Right lobe of liver (tissue), 6 donors: ENCODE measurements at places on chromosomes 12 and 14. TPM values are rescaled to one million over a fixed set of nuclear protein-coding genes. Genes with fewer than 3 reads are reported as not detected.

- no peaks in the 10 kb centered on the region for H3K36me3 ChIP-seq
- no peak for DNase-seq
- no peak overlapping the region for H3K27ac ChIP-seq
- H3K4me1 ChIP-seq: no peaks in the 10 kb centered on the region
- no peak overlapping the region for H3K4me3 ChIP-seq
- H3K27me3 ChIP-seq: no peaks in the 10 kb centered on the region
These were observed 134.2 kb downstream of the SYNE2 start for GRCh38 chr14:63986789-63987533.

- H3K27ac ChIP-seq: no peak overlapping the region
- no peaks in the 10 kb centered on the region for H3K4me1 ChIP-seq
- no peak for DNase-seq
- H3K27me3 ChIP-seq: no peaks in the 10 kb centered on the region
- H3K4me3 ChIP-seq: no peak overlapping the region
These were observed 21.1 kb downstream of the TMBIM6 start for GRCh38 chr12:49762468-49762847.

DNA sequence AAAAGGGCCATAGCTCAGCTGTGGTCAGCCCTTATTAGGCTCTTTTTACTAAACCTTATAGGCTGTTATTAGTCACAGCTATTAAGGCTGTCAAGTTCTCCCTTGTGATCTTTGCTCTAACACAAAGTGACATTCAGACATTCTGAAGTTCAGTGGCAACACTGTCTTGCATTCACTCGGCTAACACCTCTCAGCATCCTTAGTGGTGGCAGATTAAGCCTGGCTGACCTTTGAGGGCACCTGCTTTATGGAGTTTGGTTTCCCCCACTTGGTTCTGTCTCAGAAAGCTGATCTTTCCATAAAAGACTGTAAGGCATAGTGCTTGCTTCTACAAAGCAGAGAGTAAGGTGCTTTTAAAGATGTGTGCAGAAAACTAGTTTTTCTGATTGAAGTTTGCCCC lies 677.4 kb upstream of the TMEM132C start:
- H3K4me3 ChIP-seq: no peak overlapping the region
- no peaks in the 10 kb centered on the region for H3K36me3 ChIP-seq
- H3K27ac ChIP-seq: no peak overlapping the region
- no peak for DNase-seq
- H3K4me1 ChIP-seq: no peaks in the 10 kb centered on the region

DNA sequence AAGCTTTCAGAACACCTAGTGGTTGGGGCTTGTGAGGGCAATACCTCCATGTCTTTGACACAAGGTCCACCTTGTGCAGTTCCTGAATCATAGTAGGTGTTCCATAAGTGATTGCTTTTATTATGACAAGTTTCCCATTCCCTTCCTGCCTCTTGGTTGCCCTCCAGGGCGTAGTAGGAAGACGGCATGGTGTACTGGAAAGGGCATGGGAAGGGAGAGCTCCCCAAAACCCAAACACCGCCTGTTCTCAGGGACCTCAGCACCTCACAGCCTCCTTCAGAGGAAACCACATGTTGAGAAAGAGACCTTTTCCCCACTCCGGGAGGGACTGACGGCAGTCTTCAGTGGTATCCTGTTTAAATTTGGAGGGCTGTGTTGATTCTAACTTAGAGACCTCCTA lies 21.1 kb downstream of the EVL start:
- H3K4me1 ChIP-seq: no peaks in the 10 kb centered on the region
- H3K27ac ChIP-seq: no peak overlapping the region
- H3K4me3 ChIP-seq: no peak overlapping the region
- DNase-seq: no peak

LRRC10 gene
- not detected for total RNA-seq

CDKN1B gene
- 21.6 TPM for total RNA-seq

PDE3A gene
- 2.4 TPM for total RNA-seq

GRCh38 chr14:61326146-61326545 lies 4.8 kb downstream of the PRKCH start:
- no peaks in the 10 kb centered on the region for H3K36me3 ChIP-seq
- H3K27ac ChIP-seq: peak overlapping the region; percentile 3
- peaks cover 9% of the 10 kb centered on the region for H3K4me1 ChIP-seq
- no peak for DNase-seq

LRIG3 gene
- 11.4 TPM for total RNA-seq

DNA sequence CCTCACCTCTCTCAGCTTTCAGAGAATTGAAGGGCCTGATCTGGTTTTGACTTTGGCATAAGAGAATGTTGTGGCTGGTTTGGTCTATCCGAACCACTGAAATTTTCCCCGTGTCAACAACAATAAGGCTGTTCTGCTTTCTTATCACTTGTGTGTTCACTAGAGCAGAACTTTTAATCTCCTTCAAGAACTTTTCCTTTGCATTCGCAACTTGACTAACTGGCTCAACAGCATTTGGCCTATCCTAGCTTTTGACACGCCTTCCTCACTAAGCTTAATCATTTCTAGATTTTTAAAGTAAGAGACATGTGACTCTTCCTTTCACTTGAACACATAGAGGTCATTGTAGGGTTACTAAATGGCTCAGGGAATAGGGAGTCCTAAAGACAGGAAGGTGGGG lies 25.9 kb upstream of the EDDM3A start:
- DNase-seq: no peak
- H3K36me3 ChIP-seq: no peaks in the 10 kb centered on the region
- H3K27me3 ChIP-seq: no peaks in the 10 kb centered on the region

MLXIP gene
- total RNA-seq: 45.9 TPM

- H3K27ac ChIP-seq: no peak overlapping the region
- no peaks in the 10 kb centered on the region for H3K27me3 ChIP-seq
- H3K4me1 ChIP-seq: no peaks in the 10 kb centered on the region
- no peak overlapping the region for H3K4me3 ChIP-seq
These were observed 23.7 kb upstream of the CHST11 start for GRCh38 chr12:104433061-104433460.

GRCh38 chr12:91017043-91017442 lies 12.3 kb upstream of the EPYC start:
- H3K27me3 ChIP-seq: no peaks in the 10 kb centered on the region
- no peak overlapping the region for H3K4me3 ChIP-seq
- no peak for DNase-seq
- no peaks in the 10 kb centered on the region for H3K4me1 ChIP-seq

- no peaks in the 10 kb centered on the region for H3K4me1 ChIP-seq
- H3K36me3 ChIP-seq: peaks cover under 1% of the 10 kb centered on the region
- no peak overlapping the region for H3K27ac ChIP-seq
- DNase-seq: no peak
These were observed 71.9 kb upstream of the POC1B start for GRCh38 chr12:89597770-89598169.

GRCh38 chr14:98614741-98615140 lies 657.3 kb downstream of the BCL11B start:
- no peaks in the 10 kb centered on the region for H3K36me3 ChIP-seq
- H3K4me3 ChIP-seq: no peak overlapping the region
- DNase-seq: no peak
- no peak overlapping the region for H3K27ac ChIP-seq
- H3K4me1 ChIP-seq: no peaks in the 10 kb centered on the region
- no peaks in the 10 kb centered on the region for H3K27me3 ChIP-seq

DNA sequence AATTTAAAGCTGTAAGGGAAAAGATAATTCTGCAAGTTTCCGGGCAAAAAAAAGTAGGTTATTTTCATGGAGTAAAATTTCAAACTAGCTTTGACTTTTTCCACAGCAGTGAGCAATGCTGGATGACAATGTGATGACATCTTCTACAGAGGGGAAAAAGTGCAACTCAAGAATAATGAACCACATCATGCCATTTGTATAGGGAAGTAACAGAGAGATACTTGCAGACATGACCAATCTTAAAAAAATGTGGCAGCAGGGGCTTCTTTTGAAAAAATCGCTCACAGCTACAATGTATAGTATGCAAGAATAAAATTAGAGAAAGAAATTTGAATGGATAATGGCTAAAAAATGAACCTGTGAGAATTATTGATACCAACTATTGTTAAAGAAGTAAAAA lies 115.5 kb downstream of the DHRS2 start:
- no peak overlapping the region for H3K27ac ChIP-seq
- no peak for DNase-seq
- H3K4me1 ChIP-seq: no peaks in the 10 kb centered on the region
- no peak overlapping the region for H3K4me3 ChIP-seq

DNA sequence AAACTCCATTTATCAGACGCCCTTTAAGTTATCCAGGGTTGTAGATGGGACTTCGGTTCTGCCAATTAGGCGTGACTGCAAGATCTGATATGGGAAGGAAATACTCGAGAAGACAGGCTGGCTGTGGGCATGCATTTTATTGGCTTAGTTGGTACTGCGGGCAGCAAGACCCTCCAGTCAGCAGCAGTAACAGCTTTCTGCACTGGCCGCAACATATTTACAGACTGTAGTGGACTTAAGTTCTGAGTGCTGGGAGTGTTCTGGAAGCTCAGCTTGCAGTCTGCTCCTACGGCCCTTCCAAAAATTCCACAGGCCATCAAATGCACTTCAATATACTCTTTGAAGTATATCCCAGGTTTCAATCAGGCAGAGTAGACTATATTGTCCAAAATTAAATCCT lies 21.1 kb downstream of the KITLG start:
- no peaks in the 10 kb centered on the region for H3K27me3 ChIP-seq
- no peaks in the 10 kb centered on the region for H3K36me3 ChIP-seq
- no peak overlapping the region for H3K27ac ChIP-seq
- peaks cover 2% of the 10 kb centered on the region for H3K4me1 ChIP-seq

TTC5 gene
- total RNA-seq: 3.1 TPM

FRMD6 gene
- 9.6 TPM for total RNA-seq

KRT71 gene
- total RNA-seq: not detected

DHH gene
- total RNA-seq: 0.04 TPM

DNA sequence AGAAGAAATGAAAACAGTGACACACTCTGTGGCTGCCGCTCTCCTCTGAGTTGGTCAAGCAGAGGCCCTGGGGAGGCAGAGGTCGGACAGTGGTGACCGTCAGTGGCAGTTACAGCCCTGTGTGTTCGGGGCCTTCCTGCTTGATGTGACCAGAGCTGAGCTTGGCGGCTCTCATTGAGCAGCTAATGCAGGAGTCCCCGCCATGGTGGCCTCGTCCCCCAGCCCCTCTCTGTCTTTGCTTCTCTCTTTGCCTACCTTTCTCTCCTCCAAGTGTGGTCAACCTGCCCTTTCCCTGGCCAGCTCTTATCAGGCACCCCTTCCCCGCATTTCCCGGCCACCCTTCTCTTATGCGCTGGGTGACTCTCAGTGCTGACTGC lies 362.8 kb downstream of the CACNA1C start:
- no peaks in the 10 kb centered on the region for H3K27me3 ChIP-seq
- H3K4me3 ChIP-seq: no peak overlapping the region
- H3K4me1 ChIP-seq: no peaks in the 10 kb centered on the region
- H3K36me3 ChIP-seq: no peaks in the 10 kb centered on the region

- H3K27ac ChIP-seq: no peak overlapping the region
- H3K4me1 ChIP-seq: no peaks in the 10 kb centered on the region
- no peaks in the 10 kb centered on the region for H3K27me3 ChIP-seq
- no peak for DNase-seq
These were observed 140.5 kb downstream of the ADGRD1 start for GRCh38 chr12:131093971-131094830.

DNA sequence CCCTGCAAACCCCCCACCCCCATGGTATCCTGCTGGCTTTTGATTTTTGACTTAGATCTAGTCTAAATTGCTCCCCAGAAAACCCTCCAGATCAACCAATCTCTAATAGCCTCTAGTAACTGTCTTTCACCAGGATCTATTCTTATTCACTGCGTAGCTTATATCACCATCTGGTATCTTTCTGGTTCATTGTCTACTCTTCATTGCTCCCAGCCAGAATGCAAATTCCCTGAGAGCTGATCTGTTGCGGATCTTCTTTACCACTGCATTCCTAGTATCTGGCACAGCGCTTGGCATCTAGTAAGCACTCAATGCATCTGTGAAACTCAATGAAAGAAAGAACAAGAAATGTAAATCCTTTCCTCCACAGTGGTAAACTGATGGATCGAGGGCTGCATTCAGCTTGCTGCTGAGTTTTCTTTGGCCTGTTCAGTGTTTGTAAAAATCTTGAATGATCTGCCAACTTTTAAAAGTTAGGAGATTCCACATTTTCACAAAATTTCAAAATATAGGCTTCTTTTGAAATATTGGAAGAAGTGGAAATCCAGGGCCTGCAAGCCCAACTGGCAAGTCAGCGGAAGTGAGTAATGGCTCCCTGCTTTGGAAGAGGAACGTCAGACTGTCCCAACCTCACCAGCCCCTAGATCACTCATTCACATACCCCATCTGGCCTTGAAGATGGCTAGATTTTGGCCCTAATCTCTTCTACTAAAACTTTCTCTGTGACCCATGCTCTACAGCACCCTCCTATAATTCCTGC lies 274.2 kb downstream of the SSPN start:
- H3K4me3 ChIP-seq: no peak overlapping the region
- H3K4me1 ChIP-seq: no peaks in the 10 kb centered on the region
- H3K27me3 ChIP-seq: no peaks in the 10 kb centered on the region
- DNase-seq: no peak
- H3K36me3 ChIP-seq: peaks cover 4% of the 10 kb centered on the region
- H3K27ac ChIP-seq: no peak overlapping the region

RPS26 gene
- 17.5 TPM for total RNA-seq

DNA sequence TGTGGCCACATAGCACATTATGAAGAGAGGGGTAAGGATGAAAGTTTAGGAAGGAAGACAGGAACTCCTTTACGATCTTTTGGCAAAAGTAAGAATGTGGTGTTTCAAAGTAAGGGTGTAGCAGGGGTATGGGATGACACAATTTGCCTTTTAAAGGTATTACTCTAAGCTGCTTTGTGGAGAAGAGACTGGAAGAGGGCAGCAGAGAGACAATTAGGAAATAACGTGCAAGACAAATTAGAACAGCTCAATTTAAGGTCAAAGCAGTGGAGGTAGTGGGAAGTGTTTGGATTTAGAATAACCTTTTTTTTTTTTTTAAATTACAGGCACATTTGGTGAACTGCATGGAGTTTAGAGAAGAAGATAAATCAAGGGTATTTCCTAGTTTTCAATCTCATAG lies 342.6 kb downstream of the NOVA1 start:
- no peak overlapping the region for H3K4me3 ChIP-seq
- H3K27me3 ChIP-seq: no peaks in the 10 kb centered on the region
- H3K36me3 ChIP-seq: no peaks in the 10 kb centered on the region
- H3K27ac ChIP-seq: no peak overlapping the region
- H3K4me1 ChIP-seq: no peaks in the 10 kb centered on the region
- no peak for DNase-seq

GRCh38 chr12:123232472-123232806 lies 502 bp downstream of the MPHOSPH9 start:
- H3K4me1 ChIP-seq: peaks cover 36% of the 10 kb centered on the region
- peak overlapping the region; percentile 80 for H3K27ac ChIP-seq
- H3K27me3 ChIP-seq: no peaks in the 10 kb centered on the region
- peak overlapping the region; percentile 63 for H3K4me3 ChIP-seq

GRCh38 chr12:14907953-14908352 lies 22.3 kb upstream of the MGP start:
- H3K27ac ChIP-seq: no peak overlapping the region
- H3K4me1 ChIP-seq: no peaks in the 10 kb centered on the region
- H3K36me3 ChIP-seq: no peaks in the 10 kb centered on the region
- H3K27me3 ChIP-seq: no peaks in the 10 kb centered on the region
